ENCODE measurements at places on chromosomes 3 and 15. TPM values are rescaled to one million over a fixed set of nuclear protein-coding genes. Genes with fewer than 3 reads are reported as not detected.

- peak; percentile 46 for DNase-seq
These were observed 1109.5 kb downstream of the NSUN3 start for GRCh38 chr3:95172164-95172943.

OIP5 gene
- 46.1 TPM for total RNA-seq

DNA sequence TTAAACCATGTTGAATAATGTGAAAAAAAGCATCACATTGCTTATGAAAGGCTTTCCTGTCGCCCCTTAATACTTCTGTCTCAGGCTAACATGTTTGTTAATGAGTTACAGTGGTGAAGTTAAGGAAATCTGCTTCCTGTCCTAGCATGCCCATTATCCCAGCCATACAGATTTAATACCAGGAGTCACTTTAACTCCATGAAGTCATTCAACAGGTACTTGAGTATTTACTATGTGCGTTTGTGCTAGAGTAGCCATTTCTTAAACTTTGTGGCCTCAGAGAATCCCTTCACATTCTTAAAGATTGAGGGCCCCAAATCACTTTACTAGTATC is 10.1 kb upstream of the SETD5 start:
- DNase-seq: no peak

DNA sequence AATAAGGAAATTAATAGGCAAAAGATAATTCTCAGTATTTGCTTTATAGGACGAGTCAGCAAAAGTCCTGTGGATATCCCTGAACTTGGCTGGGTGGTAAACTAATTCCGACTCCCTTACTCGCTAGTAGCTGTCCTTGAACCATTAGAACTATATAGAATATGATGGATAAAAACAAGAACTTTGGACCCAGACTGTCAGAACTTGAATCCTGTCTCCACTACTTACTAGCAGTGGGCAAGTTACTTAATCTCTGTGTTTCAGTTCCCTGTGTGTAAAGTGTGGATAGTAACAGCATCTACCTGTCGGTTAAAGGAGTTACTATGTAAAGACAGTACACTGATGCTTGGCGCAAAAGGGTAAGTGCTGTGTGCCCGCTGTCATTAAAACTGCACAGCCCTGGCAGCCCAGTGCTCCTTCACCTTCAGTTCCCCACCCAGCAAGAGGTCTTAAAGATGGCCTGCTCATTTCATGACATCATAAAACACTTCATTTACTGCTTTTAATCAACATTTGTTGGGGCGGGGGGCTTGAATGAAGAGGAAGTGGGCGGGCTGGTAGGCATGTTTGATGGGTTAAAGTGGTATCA is 7.3 kb downstream of the TPM1 start:
- DNase-seq: peak; percentile 48

DLL4 gene
- total RNA-seq: 3.8 TPM

GRCh38 chr15:41022487-41023090 is 69.3 kb downstream of the CHAC1 start:
- DNase-seq: peak; percentile 67

DNA sequence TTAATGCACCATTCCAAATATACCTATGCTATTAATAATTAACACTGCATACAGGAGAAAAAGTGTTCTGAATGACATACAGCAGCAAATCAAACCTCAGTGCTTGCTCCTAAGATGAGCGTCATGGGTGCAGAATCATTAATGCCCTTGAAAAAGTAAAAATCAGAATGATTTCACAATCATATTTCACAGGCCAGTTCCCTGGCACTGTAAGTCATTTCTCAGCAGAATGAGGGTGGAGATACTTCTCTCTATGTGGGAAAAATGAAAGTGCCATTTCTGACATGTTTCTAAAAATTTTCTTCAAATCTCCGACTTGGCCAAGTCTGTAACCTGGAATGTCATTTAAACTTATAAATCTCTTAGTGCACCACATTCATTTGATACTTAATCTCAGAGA is 549.8 kb upstream of the AGTR1 start:
- no peak for DNase-seq

ADAMTS17 gene
- 3.0 TPM for total RNA-seq

DNA sequence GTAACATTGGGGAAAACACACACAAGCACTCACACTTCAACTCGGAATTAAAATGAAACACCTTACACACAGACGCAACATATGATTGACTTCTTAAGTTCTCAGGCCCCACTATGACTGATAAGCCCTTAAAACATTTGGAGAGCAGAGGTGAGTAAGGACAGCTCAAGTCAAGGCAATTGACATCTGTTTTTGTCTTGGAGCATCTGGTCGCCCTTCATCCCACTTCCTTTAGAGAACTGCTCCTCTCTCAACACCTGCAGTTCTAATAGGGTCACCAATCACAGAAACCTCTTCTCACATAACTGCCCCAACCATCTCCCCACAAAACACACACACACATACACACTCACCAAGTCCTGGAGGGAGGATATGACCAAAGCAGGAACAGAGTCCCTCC is 43.4 kb downstream of the ERC2 start:
- DNase-seq: no peak

- no peak for DNase-seq
These were observed 402.1 kb upstream of the CNTN6 start for GRCh38 chr3:690770-691169.

GRCh38 chr3:5029715-5030114 is 50.5 kb downstream of the BHLHE40 start:
- DNase-seq: no peak

GRCh38 chr3:11381563-11381962 is 109.4 kb downstream of the ATG7 start:
- DNase-seq: no peak

LXN gene
- total RNA-seq: 14.2 TPM

DNA sequence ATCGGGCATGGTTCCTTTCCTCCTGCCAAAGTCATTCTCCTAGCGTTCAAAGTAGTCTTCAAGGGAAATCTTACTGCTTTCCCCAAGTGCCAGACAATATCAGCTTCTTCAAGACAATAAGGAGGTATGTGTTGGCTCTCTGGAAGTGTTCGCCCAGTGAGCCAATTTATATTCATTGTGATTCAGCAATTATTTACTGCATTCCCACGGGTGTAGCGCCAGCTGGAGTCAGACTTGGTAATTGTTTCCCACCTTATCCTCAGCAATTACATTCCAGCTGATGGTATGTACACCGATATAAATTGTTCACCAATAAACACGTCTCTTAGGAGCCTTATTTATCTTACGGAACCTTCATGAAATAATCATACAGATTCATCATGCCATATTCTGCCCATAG is 103.6 kb upstream of the CTNNB1 start:
- DNase-seq: no peak

STRIT1 gene
- total RNA-seq: not detected

IMPG2 gene
- not detected for total RNA-seq

ANKRD63 gene
- not detected for total RNA-seq

GRCh38 chr3:196920733-196921132 is 21.6 kb downstream of the NCBP2 start:
- DNase-seq: no peak

DNA sequence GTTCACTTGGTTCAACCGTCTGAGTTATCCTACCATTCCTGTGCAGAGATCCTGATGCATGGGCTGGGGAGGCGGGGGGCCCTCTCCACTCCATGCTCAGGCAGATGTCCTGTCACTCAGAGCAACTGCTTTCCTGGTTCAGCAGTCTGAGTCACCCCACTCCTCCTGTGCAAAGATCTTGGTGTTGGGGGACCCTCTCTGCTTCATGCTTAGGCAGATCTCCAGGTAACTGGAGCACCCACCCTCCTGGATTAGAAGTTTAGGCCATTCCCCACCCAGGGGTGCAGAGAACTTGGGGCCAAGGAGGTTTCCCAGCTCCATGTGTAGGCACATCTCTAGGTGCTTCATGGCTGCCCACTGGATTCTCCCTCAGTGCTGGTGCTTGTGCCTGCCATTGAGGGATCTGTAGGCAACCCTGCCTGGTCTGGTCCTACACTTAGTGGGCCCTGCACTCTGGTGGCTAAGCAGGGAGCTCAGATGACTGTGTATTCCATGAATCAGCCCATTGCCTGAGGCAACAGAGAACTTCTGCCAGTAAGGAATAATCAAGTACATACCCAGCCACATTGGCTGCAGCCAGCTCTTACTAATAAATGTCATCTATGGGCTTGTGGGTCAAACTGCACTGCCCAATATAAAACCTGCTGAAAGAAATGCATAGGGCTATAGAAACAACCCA is 465.4 kb upstream of the THBS1 start:
- no peak for DNase-seq

ANKUB1 gene
- total RNA-seq: not detected

ARL6 gene
- total RNA-seq: 2.7 TPM

GRCh38 chr3:81393251-81393650 is 368.2 kb downstream of the GBE1 start:
- no peak for DNase-seq

GRCh38 chr3:15536856-15537255 is 15.3 kb upstream of the COLQ start:
- DNase-seq: no peak

DNA sequence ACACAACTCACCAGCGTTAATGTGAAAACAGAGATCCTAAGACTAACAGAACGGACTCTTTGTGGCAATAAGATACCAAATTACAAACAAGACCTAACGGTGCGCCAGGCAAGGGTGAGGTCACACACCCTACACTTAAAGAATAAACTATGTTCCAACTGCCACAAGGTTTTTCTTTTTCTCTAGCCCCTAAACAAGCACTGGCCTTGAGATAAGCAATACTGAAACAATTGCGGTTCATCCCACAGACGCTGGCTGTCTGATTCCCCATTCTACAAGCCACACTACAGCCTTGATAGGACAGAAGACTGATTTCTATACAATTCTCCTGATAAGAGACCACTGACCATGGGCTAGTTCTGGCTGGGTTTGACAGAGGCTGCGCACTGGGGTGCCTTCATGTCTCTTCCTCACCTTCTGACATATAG is 20.5 kb upstream of the LIMD1 start:
- DNase-seq: no peak

P2RY12 gene
- total RNA-seq: not detected

DNA sequence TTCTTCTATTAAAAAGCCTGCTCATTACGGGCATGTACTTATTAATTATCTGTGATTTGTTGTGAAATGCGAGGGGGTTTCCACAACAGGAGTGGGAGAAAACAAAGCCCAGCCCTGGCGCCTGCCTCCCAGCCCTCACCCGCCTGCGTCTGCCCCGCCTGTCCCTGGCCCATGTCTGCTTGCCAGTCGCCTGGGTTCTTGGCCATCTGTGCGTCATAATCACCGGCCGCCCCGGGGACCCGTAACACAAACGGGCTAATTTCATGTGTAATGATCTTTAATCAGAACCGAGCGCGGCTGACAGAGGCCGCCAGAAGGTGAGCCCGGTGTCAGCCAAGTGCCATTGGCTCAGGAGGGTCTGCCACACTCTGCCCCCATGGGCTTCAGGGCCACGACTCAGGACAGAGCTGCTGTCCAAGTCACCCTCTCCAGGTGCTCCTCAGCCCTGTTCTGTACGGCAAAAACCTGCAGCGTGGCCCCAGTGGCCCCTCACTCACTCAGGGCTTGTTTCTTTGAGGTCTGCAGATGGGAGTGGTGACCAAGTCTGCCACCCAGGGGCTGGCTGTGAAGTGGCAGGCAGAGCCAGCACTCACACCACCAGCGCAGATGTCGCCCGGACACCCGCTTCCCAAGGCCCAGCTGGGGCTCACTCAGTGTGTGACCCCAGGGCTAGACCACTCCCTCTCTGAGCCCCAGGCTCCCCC is 28.8 kb upstream of the TMEM115 start:
- DNase-seq: no peak

CCRL2 gene
- total RNA-seq: 9.7 TPM

MLF1 gene
- total RNA-seq: 6.0 TPM

C2CD4B gene
- total RNA-seq: 0.25 TPM

- peak; percentile 43 for DNase-seq
These were observed 74.0 kb upstream of the MANF start for GRCh38 chr3:51311055-51311454.

DNA sequence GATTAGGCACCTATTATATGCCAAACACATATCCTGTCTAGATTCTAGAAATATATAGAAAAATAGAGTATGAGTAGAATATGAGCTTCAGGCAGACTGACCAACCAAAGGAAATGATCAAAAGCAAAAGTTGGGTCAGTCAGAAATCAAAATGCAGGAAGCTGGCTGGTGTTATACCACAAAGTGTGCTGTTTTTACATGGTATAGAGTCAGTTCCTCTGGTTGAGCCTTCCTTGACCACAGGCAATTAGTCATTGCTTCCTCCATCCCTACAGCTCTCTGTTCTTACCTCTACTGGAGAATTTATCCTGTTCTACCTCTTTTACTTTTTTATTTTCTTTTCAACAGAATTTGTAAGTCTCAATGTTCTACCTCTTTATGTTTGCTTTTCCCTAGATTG is 149.8 kb downstream of the TMCO5A start:
- DNase-seq: no peak

FBN1 gene
- 0.61 TPM for total RNA-seq

DNA sequence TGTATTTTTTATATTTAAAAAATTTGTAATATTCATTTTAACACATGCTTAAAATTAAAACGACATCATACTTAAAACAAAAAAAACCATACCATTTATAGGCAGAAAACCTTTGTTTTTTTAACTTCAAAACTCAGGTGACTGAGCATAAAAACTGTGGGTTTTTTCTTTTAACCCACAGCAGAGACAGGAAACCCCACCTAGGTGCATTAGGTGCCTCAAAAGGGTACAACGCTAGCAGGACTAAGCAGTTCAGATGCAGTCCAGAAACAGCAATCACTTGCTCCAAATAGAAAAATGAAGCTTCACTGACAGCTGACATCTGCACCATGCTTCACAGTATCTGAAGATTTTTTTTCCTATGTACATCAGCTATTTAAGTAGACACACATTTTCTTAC is 52.3 kb downstream of the GLB1 start:
- DNase-seq: no peak

DNA sequence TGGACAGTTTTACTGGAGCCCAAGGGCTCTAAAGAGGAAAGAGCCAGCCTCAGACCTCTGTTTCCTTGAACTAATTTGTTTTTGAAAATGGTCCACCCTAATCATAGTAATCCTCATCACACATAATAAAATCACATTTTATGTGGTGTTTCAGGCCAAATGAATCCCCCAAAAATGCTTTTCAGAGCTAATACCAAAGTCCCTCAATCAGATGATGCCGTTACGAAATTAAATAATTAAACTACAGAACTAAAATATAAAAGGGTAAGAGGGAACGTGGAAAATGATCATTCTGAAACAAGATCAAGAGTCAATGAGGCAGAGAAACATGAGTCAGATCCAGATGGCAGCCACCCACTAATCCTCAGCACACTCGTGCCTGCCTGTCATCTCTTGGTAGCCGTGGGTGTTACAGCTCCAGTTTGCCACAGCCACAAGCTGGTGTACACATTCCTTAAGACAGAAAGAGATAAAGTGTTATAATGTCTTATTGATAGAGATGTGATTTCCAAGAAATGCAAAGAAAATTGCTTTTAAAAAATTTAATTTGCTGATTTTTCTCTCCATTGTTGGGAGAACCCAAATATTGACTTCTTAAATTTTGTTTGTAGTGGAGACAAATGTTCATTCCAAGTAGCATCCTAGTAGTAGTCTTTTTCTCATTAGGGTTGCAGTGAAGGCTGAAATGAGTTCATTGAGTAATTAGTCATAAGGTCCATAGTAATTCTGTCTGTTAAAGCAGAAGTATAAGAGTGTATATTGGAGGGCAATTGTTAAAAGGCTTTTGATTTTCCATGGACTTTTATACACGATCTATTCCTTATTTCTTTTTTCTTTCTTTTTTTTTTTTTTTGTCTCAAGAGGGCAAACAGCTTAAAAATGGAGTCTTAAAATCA is 104.2 kb downstream of the AGBL1 start:
- no peak for DNase-seq

- peak; percentile 11 for DNase-seq
These were observed 44.4 kb upstream of the LARS2 start for GRCh38 chr3:45343947-45344346.

SMCO1 gene
- total RNA-seq: not detected

SYNPR gene
- not detected for total RNA-seq
